Stimulated activated CD4-positive, alpha-beta T cell treated with anti-CD3 and anti-CD28 coated beads, Interleukin-4, amount 100 ng/mL, for 24 hours (primary cell): ENCODE measurements at places on chromosomes 1 and 21.

DNA sequence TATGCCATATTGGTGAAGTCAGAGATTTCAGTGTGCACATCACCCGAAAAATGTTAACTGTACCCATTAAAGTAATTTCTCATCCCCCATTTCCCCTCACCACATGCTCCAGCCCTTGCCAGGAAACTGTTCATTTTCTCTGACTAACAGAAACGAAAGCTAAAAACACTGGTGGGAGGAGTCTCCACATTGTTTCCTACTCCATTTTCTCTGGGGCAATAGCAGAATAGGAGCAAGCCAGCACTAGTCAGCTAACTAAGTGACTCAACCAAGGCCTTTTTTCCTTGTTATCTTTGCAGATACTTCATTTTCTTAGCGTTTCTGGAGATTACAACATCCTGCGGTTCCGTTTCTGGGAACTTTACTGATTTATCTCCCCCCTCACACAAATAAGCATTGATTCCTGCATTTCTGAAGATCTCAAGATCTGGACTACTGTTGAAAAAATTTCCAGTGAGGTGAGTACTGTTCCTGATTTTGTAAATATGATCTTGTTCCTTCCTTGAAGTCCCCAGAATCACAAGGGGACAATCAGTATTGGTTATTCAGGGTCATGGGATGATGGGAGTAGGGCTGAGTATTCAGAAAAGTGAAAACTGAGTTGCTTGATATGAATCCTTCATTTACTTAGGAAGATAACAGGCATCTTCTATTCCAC, at the start of gene IFI16:
Gene IFI16 (plus strand): TSS at position 204 of the 658 bp plus-strand sequence. CDS start 4,774 bp downstream, outside the sequence.
- DNase-seq = peak; percentile 77

GRCh38 chr1:11617314-11617713, 36.9 kb downstream of the FBXO2 start:
- DNase-seq = no peak

DNA sequence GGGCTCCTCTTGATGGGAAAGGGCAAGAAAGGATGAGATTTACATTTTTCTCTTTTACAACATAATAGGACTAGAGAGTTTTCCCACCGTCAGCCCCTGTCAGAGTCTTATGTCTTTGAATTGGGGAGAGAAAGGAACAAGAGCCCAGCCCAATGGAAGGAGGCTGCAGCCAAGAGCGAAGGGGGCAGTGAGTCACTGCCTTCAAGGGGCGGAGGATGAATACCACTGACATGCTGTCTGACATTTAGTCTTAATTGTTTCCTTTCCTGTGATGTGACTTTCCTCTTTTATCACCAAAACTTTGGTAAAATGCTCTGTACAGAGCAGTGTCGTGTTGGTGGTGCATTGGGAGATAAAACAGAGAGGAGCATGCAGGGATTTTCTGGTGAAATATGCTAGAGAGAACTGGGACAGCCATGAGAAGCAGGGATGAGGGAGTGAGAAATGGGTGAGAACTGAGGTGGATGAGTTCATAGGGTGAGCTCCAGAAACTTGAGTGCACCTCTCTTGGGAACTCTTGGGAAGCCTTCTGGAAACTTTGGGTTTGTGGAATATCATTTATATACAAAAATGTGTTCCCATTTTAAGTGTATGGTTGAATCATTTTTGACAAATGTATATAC, 179.9 kb upstream of the FGGY start:
- no peak for DNase-seq

- DNase-seq = no peak
These were observed 123.8 kb downstream of the TRABD2B start for GRCh38 chr1:47873337-47873736.

- no peak for DNase-seq
These were observed 18.5 kb downstream of the HAX1 start for GRCh38 chr1:154290921-154291320.

GRCh38 chr1:118021668-118022067, 92.1 kb downstream of the WDR3 start:
- no peak for DNase-seq

DNA sequence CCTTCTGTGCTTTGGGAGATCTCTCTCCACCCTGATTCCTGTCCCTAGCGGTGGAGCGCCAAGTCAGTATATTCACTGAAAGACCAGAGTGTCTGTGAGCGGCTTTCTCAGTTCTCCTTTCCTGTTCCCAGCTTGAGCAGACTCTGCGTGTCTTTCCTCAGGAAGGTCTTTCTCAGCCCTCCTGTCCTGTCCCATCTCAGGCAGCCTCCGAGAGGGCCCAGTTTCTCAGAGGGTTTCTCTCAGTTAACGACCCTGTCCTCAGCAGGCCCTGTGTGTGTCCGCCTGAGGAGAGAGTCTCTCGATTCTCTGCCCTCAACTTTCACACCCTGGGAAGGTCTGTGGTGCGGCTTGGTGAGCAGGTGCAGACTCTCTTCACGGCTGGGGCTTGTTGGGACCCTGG, 34.0 kb upstream of the CHIT1 start:
- no peak for DNase-seq
